ENCODE measurements at places on chromosomes 12 and 14.

DNA sequence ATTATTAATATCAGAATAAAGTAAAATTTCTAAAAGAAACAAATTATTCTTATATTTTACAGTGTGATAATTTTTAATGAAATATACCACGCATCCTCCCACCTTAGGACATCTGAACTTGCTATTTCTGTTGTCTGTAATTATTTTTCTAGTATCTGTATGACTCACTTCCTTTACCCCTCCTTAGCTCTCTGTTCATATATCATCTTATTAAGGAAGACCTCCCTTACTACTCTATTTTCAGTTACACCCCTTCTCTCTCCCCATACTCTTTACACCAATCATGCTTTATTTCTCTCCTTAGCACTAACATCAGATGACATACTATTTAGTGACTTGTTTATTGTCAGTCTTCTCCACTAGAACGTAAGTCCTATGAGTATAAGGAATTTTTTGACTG lies 34.2 kb upstream of the C12orf50 start:
- no peak for DNase-seq

DNA sequence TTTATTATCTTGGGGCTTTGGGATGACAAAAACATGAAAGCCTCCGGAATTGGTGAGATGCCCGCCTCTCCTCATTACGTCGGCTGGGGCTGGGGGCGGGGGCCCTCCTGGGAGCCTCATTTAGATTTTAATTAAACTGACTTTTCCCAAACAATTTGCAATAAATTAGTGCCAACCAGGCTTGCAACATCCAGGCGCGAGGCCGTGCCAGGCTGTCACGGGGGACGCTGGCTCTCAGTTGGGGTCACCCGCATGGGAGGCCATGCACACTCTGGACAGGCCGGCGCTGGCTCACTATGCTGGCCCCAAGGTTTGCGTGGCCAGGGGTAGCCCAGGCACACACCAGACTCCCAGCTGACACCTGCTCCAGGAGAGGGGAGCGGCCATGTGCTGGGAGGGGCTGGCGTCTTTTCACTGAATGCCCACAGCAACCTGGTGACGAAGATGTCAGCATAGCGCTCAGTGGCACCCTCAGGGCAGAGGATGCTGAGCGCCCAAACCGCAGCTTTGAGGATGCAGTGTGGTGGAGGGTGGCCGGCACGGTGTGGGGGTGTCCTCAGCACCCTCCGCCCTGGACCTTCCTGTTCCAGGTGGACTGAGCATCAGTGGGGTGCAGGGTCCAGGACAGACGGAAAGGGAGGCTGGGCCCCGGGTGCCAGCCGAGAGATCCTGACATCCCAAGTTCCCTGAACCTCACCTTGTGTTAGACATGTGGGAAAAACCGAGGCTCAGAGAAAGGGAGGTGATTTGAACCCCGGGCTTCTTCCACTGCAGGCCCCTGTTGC lies 190.8 kb upstream of the C14orf180 start:
- DNase-seq: no peak

DNA sequence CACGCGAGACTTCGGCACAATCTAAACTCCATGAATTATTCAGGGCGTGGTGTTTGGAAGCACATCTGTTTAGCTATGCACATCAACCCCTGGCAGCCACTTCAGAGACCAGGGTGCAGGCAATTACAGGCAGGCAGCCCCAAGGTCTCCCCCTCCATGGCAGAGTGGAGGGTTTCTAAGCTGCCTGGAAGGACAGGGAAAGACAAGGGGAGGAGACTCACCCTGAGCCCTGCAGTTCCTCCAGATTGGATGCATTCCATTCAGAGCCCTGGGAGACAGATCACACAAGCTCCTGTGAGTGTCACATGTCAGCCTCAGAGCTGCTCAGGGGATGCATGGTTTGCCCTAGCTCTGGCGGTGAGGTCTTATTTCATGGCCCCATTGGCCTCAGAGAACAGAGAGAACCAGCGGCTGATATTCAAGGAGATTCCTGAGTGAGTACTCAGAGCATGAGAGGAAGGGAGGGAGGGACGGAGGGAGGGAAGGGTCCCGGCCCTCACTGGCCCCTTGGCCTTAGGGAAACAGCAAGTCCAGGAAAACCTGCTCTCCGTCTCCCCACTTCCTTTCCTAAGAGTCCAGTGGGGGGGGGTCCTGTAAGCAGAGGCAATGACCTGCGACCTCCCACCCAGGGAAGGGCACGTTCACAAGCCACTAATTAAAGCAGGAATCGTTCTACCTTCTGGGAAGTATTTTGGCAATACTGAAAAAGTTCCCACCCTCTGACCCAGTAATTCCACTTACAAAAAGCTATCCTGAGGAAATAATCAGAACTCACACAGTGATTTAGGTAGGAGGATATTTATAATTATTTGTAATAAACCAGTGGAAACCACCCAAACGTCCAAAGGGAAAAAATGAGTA lies 55.1 kb downstream of the SSH1 start:
- peak; percentile 93 for DNase-seq

- DNase-seq: no peak
These were observed 191.4 kb downstream of the SNAPC1 start for GRCh38 chr14:61953602-61954001.

- DNase-seq: no peak
These were observed 15.0 kb upstream of the TMEM30B start for GRCh38 chr14:61296151-61296550.

DNA sequence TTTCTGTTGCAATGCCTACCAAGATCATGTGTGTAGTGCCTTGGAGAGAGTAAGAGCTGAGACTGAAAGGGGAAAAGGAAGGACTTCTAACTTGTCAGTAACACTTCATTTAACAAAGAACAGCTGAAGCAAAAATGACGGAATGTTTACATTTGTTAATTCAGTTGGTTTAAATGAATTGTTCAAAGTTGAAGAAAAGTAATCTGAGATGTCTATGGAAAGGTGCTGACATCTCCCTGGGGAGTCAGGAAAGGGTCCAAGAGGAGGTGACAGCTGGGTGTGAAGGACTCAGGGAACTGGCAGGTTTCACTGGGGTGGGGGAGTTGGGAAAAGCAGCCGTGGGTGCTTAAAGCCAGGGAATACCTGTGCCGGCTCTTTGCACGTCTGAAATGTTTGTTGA lies 7.9 kb downstream of the TMEM63C start:
- no peak for DNase-seq

DNA sequence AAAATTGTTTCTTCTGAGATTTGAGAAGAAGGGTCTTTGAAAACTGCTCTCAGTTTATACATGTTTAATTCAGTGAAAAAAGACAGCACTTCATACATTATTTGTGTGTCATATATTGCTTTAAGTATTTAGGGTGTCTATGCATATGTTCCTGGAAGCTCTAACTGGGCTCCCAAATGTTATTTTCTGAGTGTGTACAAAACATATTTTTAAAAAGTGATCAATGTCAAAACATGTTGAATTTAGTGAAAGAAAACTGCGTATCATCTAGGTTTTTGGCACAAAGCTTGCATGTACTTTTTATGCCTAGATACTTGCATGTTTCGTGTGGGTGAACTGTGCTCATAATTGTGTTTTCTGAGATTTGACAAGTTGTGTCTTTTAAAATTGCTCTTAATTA lies 81.6 kb downstream of the ASCL4 start:
- DNase-seq: no peak

DNA sequence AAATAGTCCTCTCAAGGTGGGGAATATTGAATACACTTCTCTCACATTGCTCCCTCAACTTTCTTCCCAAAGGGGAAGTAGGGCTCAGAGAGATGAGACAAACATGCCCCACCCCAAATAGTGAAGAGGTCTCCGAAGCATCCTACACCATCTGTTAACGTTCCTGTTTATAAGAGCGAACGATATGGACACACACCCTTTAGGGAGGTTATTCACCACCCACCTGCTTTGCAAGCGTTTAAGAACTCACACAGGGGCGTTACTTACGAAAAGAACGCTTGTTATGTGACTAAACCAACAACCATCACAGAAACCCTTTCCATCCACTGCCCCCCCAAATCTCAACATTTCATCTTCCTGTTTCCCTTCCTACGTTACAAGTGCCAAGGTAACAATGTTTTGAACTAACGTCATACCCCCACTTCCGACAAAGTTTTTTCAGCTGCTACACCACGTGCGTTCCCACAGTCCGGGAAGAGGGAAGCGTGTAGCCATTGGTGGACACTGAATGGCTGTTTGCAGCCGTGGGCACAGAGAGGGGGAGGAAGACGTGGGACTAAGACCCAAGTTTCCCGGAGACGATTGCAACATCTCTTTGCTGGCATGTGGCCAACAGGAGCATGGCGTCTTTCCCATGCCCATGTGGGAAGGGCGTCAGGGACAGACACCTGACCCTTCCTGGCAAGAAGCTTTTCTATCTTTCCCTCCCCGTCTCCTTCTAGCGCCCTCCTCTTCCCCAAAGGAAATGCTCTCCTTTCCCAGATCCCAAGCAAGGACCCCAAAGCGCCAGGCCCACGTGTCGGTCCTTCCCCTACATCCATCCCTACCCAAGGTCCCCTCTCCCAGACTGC lies 1.2 kb downstream of the YBX3 start:
- DNase-seq: peak; percentile 99

GRCh38 chr14:99732436-99733210 lies 48.5 kb downstream of the CYP46A1 start:
- no peak for DNase-seq

GRCh38 chr12:116910280-116910644 lies 488 bp upstream of the FBXW8 start:
- no peak for DNase-seq

- DNase-seq: no peak
These were observed 49.1 kb upstream of the RGS6 start for GRCh38 chr14:71883094-71883493.

Measured in ACHN (cell line).